SK-MEL-5 (cell line): ENCODE measurements at places on chromosomes 4 and X. TPM values are rescaled to one million over a fixed set of nuclear protein-coding genes. Genes with fewer than 3 reads are reported as not detected.

Gene GAGE13
- 195 and 284 TPM in 2 replicates for total RNA-seq

Gene MAGEB17
- total RNA-seq = 0.40 TPM in 1 of 2 replicates, not detected in the other

Gene AMOT
- 10.7 and 11.2 TPM in 2 replicates for total RNA-seq

Gene ADAMTS3
- 2.5 and 3.2 TPM in 2 replicates for total RNA-seq

Gene MTTP
- total RNA-seq = 0.37 and 0.56 TPM in 2 replicates

Gene CLDN34
- not detected in 2 replicates for total RNA-seq

Gene TMPRSS11A
- not detected in 2 replicates for total RNA-seq

Gene MSANTD1
- total RNA-seq = 0.11 TPM in 1 of 2 replicates, not detected in the other
